Gastroesophageal sphincter (tissue), 4 donors: ENCODE measurements at places on chromosomes 5 and 9. TPM values are rescaled to one million over a fixed set of nuclear protein-coding genes. Genes with fewer than 3 reads are reported as not detected.

RANBP17 gene
- 7.7 TPM for total RNA-seq

DNA sequence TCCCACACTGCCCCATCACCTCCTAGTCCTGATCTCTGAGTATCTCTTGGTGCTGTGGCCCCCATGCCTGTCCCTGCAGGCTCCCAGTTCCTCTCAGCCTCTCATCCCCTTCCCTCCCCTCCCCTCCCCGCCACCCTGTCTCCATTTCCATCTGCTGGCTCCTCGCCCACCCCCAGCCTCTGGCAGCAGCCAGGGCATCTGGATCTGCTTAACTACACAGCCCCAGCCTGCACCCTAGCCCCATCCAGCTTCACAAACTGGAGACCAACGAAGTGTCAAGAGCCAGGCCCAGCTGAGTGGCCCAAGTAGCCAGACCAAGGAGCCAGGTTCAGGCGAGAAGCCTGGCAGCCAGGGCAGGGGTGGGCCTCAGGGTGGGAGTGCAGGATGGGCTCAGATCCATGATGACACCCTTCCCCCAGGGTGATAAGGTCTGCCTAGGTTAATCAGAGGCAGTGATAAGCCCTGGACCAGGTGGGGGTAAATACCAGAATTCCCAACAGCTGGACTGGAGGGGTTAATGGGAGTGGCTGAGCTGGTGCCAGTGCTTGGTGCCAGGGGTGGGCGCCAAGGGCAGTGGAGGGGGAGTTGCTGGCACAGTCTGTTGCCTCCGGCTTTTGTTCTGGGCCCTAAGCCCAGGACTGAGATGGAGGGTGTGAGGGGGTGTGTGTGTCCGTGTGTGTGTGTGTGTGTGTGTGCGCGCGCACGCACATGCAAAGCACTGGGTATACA, 2.5 kb downstream of the IL11RA start:
- ATAC-seq: peak; percentile 68

DMRTA1 gene
- 3.7 TPM for total RNA-seq

PCDHGA5 gene
- 12.5 TPM for total RNA-seq

DNA sequence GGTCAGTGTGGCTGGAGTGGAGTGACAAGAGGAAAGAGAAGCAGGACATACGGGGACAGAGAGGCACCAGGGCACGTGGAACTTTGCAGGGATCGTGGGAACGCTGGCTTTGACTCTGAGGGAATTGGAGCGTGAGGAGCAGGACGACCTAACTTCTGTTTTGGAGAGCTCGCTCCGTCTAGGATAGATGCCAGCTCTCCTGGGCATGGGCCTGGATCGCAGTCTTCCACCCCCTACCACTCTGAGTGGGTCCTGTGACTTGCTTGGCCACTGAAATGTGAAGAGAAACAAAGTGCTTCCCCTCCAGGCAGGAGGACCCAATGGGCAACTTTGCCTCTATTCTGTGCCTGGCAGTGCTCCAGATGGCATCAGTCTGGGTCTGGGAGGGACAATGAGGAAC, 8.7 kb upstream of the SH3PXD2B start:
- no peak for ATAC-seq

SPATA31E1 gene
- not detected for total RNA-seq

TLE1 gene
- 73.9 TPM for total RNA-seq

- no peak for ATAC-seq
These were observed 8.4 kb downstream of the SEMA6A start for GRCh38 chr5:116566251-116566650.

DNA sequence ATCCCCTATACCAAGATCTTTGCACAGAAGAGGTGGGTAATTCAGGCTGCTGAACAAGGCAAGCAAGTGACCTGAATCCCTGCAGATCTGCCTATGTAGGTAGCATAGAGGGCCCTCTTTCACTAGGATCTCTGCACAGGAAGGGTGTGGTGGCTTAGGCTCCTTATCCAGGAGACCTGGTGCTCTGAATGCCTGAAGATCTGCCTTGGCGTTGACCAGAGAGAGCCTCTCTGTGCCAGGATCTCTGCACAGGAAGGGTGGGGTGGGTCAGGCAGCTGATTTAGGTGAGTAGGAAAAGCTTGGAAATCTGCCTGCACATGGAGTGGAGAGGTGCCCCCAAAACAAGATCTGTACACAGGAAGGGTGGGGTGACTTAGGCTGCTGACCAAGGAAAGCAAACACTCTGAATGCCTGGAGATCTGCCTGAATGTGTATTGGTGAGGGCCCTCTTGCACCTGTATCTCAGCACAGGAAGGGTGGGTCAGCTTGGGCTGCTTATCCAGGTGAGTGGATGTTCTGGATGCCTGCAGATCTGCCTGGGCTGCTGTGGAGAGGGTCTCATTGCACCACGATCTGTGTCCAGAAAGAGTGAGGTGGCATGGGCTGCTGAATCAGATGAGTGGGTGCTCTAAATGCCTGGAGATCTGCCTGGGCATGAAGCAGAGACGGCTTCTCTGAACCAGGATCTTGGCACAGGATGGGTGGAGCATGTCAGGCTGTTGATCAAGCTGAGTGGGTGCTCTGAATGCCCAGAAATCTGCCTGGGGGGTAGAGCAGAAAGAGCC, 365.9 kb downstream of the DMAC1 start:
- ATAC-seq: no peak

ARRDC1 gene
- 23.5 TPM for total RNA-seq

DNA sequence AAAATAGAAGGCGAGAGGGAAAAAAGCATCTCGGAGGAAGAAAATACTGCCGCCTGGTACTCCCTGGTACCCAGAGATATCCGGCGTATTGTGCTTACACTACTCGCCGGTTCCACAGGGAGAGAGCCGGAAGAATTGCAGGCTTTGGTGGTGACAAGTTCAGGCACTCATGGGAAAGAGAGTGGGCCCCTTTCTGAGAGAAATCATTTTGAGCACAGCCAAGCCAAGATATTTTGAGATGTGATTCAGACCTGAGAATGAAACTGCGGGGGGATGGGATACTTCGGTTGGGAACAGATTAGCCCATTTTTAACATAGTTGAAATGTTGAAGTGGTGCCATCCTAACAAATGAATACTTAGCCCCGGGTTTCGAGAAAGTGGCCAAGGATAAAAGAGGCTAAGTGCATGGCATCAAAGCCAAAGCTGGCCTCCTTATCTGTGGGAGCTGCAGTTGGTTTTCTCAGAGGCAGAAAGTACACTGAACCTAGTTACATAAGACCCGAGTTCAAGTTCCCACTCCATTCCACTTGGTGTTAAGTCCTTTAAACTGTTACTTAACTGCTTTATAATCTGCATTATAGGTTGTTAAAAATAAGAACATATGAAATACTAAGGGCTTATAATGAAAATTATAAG, 62.7 kb downstream of the SLC1A3 start:
- no peak for ATAC-seq

- no peak for ATAC-seq
These were observed 589.1 kb downstream of the MTRR start for GRCh38 chr5:8458038-8458383.

GRCh38 chr5:41413074-41413473, 97.3 kb downstream of the PLCXD3 start:
- no peak for ATAC-seq

DNA sequence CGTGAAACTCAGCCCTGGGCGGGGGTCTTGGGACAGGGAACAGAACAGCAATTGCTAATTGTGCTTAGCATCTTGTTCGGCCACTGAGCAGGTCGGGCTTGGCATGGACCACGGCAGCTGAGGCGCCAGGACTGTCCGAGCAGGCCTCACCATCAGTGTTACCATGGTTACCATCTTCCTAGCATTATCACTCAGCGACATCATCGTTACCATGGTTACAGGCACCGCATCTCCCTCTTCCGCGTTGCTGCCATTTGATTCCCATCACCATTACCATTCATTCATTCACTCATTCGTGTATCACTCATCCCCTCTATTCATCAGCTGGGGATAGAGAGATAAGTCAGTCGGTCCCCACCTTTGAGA, 81.0 kb upstream of the ZBTB43 start:
- no peak for ATAC-seq

C9orf57 gene
- total RNA-seq: not detected

DNA sequence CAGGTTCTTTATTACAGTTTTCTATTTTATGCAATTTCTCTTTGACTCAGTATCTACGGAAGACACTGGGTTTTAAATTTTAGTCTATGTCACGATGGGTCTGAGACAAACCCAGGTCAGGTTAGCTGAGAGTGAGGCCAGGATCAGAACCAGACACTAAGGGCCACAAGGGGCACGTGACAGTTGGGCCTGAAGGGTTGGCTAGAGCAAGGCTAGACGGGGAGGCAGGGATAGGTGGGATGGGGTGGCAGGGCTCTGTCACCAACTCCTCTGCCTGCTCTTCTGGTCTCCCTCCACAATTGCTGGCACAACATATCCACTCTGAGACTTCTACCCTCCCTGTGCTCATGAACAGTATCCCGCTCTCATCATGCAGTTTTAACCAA, 76.4 kb downstream of the MED27 start:
- ATAC-seq: no peak

INSYN2B gene
- total RNA-seq: not detected

- no peak for ATAC-seq
These were observed 7.1 kb upstream of the DMXL1 start for GRCh38 chr5:119063579-119064379.

DNA sequence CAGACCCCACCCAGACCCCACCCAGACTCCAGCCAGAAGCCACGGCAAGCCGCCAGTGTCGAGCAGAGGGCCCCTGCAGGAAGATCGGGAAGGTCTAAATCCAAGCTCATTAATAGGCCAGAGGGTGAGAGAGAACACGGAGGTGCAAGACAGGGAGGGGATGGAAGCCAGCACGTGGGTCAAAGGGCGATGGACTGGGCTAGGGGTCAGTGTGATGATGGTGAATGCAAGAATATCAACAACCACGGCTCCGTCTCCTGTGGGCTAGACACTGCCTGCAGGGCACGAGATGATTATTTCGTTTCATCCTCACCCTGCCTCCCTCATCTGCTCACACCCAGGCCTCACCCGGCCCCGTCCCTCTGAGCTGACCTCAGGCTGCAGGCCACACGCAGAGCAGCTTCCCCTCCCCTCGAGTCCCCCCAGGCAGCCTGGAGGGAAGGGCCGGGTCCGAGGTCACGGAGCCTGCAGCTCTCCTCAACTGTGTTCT, 122.0 kb downstream of the COL23A1 start:
- no peak for ATAC-seq

GPR150 gene
- not detected for total RNA-seq

SOWAHA gene
- total RNA-seq: 0.87 TPM

ADAMTS19 gene
- 7.8 TPM for total RNA-seq

DNA sequence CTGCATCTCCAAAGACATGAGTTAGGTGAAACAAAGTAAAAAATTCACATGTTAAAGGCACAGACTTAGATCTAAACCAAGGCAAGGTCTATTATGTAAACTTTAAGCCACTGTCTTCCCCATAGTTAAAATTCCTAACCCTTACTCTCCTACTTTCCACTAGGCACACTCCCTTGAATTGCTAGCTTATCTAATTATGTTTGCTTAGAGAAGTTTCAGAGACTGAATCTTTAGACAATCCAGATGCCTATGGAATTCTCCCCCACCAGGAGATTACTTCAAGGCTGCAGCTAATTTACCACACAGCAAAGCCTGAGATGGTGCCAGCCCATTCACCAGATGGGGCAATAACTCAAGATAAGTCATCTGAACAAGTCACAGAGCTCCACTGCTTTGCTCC, 803.1 kb upstream of the COX7C start:
- no peak for ATAC-seq

- ATAC-seq: no peak
These were observed 134.8 kb upstream of the RGMB start for GRCh38 chr5:98638701-98639100.

DNA sequence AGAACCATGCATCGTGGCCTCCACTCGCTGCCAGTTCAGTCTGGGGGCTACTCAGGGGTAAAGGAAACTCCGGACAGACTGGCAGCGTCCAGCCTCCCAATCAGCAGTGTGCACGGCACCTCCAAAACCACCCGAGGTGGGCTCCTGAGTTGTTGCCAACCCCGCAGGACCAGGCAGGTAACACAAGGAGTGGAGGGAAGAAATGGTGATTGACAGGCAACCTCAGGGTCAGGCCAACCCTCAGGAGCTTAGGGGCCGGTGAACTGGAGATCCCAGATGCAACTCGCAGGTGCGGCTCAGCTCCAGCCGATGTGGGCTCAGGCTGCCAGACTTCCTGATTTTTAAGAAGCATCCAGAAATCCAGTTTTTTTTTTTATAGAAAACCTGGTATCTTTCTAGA, 37.3 kb upstream of the AKNA start:
- no peak for ATAC-seq

DNA sequence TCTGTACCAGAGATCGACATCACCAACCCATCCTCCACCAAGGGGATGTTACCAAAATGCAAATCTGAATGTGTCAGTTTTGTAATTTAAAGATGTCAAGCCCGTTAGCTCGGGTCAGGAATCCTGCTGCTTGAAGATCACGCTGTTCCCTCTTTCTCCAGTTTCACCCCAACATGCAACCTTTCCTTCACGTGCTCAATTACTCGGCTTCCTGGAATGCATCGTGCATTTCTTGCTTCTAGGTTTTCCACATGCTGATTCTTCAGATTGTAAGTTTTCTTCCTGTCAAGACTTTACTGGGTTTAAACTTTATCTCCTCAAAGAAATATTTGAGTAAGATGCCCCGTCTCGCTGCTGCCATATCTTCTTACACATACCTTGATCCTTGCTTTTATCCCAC, 209.5 kb upstream of the SNX2 start:
- no peak for ATAC-seq

CCL27 gene
- total RNA-seq: not detected

ARSI gene
- total RNA-seq: 3.1 TPM

DNA sequence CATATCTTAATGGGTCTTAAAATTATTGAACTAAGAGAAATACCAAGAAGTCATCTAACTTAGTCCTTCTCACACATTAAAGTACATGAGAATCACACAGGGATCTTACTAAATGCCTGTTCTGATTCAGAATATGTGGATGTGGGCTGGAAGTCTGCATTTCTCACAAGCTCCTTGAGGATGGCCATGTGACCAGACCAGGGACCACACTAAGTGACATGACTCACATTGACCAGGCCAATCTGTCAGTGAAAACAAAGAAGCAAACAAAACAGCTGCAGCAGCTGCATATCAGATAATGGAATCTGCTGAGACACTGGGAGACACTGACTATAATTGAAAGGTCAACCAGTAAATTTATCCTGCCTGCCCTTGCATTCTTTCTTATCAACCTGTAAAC, 110.5 kb downstream of the ADAMTS12 start:
- peak; percentile 22 for ATAC-seq

DNA sequence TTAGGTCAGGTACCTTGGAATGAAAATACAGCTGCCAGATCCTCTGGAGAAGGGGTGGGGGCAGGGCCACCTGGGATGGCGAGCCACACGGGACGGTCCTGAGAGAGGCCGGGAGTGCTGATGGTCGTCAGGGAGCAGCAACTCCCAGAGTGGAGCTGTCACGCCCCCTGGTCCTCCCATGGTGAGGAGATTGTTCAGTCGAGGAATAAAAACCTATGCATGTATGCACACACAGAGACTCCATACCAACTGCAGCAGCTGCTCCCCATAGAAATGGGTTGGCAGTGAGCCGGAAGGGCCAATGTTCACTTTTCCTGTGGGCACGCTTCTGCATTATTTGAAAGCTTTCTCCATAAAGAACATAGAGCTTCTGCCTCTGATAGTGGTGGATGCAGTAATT, 45.2 kb upstream of the SEMA4D start:
- no peak for ATAC-seq
